Cerebellar cortex (tissue), 1 donor: ENCODE measurements at places on chromosomes 16 and 17.

DNA sequence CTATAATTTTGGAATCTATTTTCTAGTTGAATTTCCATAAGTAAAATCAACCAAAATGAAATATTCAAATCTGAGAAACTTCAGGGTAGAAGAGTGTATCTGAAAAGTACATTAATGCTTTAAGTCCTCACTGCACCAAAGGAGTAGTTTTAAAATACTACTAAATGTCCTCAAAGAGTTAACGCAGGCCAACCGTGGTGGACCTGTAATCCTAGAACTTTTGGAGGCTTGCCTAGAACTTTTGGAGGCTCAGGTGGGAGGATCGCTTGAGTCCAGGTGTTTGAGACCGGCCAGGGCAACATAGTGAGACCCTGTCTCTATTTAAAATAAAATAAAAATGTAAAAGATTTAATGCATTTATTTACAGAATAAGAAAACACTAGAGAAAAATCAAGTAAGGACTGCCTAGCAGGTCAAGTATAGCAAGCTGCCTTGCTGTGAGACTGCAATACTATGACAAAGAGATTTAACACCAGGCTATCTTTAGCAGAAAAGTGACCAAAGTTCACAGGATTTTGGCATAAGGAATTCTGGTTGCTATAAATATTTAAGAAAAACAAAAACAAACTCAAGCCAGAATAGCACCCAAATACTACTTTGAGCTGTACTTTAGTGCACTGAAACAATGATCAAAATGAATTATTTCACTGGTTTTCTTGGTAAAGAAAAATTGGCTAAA, 41.0 kb downstream of the CHCT1 start:
- DNase-seq, result no peak

- no peak for DNase-seq
These were observed 115.3 kb downstream of the SLC39A11 start for GRCh38 chr17:72976971-72977770.

DNA sequence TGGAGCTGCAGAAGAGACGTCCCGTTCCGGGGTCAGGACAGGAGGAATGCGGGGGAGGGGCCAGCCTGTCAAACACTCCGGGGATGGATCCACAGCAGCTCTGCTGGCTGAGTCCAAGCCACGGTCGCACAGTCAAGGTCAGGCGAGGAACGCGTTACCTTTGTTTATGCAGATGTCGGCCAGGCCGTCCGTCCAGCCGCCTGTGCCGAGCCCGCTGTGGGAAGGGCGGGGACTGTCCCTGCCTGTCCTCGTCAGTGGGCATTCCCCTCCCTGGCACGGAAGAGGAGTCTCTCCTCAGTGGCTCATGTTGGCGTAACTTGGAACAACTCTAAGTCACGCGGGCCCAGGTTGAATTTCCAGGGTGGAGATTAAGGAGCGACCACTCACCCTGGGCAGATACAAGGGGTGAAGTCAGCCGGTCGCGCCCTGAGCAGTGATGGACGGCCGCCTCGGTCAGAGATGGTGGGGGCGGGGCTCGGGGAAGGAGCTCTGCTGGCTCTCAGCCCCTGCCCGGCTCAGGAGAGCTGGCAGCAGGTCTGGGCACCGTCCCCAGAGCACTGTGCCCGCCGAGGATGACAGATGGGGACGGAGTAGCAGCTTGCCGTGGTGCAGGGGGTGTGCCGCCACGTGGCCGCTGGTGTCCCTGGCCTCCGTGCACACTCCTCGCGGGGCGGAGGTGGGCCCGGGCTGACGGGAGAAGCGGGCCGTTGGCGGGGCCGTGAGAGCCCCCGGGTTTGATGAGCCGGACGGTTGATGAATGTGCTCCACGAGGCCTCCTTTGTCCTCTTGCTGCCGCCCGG, 7.3 kb downstream of the CACNA1H start:
- peak; percentile 93 for DNase-seq

GRCh38 chr17:19378416-19379360, at the start of gene MAPK7:
Gene MAPK7, plus strand, starts transcription at chr17:19378498. Its CDS starts 403 bp downstream, at chr17:19378901.
- no peak for DNase-seq

DNA sequence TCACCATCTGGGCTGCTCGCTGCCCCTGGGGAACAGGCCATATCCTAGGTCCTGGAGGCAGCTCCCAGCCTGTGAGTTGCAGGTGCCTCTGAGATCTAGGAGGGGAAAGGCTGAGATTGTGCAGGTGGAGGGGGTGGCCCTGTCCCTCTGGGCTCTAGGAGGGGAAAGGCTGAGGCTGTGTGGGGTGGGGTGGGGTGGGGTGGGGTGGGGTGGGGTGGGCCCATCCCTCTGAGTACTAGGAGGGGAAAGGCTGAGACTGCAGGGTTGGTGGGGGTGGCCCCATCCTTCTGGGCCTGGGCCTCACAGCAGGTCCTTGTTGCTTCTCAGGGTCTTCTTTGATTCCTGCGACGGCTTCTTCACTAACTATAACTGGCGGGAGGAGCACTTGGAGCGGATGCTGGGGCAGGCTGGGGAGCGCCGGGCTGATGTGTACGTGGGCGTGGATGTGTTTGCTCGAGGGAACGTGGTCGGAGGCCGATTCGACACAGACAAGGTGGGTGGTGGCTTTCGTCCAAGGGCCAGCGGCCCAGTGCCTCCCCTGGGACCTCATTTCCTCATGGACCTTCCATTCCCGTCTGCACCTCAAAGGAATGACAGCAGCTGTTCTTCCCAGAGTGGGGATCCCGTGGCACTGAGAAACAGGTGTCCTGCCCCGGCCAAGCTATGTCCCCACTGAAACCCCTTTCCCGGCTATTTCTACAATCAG, 7.1 kb downstream of the ENGASE start:
- DNase-seq, result no peak

GRCh38 chr17:49717371-49717861, 9.7 kb upstream of the SLC35B1 start:
- DNase-seq, result peak; percentile 96

DNA sequence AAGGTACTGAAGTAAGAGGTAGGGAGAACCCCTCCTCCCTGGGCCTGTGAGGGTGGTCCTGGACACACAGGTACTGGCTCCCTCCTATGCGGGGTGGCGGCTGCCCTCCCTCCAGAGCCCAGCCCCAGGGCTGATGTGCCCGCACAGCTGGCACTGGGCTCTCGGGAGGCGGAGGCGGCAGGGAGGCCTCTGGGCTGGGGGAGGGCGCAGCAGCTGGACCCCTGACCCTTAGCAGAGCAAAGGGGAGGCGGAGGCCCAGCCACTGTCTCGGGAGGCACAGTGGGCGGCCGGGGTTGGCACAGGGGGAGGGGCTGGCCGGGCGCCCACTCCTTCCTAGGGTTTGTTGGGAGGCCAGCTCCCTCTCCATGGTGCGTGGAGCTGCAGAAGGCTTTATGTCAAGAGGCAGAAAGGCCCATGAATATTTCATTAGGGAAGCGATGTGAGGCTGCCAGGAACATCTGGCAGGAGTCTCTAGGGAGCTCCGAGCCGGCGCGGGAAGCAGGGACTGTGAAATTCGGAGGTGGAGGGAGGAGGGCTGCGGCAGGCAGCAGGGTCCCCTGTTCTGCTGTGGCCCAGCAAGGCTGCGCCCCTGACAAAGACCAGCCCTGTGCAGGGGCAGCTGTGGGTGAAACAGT, 44.1 kb upstream of the ACSF3 start:
- DNase-seq, result no peak

- peak; percentile 94 for DNase-seq
These were observed 80.9 kb downstream of the ARHGAP23 start for GRCh38 chr17:38508954-38509771.

GRCh38 chr16:17470908-17471718, at the start of gene XYLT1:
Gene XYLT1, minus strand, starts transcription at chr16:17470960. Its CDS starts 164 bp downstream, at chr16:17470796.
- DNase-seq, result no peak

- peak; percentile 17 for DNase-seq
These were observed 702.6 kb upstream of the CDH8 start for GRCh38 chr16:62738666-62739460.

- DNase-seq, result no peak
These were observed 83.8 kb downstream of the FOXL1 start for GRCh38 chr16:86662195-86662594.

DNA sequence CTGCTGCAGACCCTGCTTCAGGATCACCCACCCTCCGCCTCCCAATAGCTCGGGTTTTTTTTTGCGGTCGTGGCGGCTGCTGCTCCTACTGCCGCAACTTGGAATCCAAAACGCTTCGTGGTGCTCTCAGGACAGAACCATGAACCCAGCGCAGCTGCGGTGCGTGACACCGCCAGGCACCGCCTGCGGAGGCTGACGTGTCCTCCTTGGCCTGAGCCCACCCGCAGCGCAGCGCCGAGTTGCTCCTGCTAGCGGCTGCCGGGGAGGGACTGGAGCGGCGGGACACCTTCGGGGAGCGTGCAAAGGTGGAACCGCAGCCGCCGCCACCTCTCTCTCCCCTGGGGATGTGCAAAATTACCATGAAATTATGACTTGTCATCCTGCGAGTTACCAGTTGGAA, 1893.0 kb downstream of the TP53TG3F start:
- no peak for DNase-seq

- DNase-seq, result no peak
These were observed 11.5 kb upstream of the ZNF747 start for GRCh38 chr16:30546115-30546514.

DNA sequence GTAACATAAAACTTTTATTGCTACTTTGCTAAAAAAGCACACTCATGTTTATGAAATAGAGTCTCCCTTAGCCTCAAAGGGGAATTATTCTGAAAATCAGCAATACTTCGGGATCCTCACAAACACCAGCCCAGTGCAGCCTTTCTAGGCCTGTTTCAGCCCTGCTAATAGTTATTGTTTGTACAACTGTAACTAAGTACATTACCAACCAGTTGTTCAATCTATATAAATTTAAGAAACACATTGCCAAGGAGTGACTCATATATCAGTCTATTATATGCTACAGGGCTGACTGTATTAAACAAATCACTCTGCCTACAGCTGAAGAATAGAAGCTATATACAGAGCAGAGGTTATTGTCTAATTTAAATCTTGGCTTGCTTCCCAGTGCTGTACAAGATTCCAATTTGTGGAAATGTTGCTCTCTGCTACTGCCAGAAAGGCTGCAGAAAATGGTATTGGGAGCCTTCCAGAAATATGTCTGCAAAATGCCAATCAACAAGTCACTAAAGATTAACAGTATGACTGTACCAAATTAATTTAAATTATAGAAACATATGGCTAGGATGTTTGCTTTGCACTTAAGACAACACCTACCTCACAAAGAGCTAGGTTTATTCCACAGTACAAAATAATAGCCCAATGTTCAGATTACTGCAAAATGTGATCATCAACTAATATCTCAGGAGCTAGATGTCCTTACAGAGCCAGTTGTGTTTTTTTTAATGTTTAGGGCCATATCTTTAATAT, 49.7 kb downstream of the TOX3 start:
- no peak for DNase-seq

DNA sequence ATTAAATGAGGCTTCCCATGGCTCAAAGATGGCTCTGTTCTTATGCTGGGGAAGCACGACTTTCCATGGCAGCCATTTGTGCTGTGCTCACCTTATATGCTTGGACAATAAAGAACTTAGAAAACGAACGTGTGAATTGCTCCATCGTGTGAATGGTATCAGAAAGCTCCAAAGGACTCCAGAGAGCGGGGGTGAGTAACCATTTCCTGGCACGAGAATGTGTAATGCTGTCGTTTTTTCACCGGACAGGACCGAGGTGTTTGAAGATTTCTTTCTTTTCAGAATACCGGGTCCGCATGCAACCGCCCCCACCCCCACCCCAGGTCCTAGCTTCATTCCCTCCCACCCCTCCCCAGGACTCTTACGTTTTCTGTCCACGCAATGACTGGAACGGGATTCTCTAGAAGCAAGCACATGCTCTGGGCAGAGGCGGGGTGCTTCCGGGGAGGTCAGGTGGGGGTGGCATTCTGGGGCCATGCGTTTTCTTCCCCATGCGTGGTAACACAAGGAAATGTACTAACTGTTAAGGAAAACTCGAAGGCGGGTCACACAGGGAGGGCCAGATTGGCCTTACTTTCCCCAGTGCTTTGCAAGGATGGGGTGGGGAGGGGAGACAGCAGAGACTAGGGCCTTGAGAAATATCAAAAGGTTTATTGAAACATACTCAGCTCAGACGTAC, 26.2 kb downstream of the GPRC5B start:
- DNase-seq, result no peak

DNA sequence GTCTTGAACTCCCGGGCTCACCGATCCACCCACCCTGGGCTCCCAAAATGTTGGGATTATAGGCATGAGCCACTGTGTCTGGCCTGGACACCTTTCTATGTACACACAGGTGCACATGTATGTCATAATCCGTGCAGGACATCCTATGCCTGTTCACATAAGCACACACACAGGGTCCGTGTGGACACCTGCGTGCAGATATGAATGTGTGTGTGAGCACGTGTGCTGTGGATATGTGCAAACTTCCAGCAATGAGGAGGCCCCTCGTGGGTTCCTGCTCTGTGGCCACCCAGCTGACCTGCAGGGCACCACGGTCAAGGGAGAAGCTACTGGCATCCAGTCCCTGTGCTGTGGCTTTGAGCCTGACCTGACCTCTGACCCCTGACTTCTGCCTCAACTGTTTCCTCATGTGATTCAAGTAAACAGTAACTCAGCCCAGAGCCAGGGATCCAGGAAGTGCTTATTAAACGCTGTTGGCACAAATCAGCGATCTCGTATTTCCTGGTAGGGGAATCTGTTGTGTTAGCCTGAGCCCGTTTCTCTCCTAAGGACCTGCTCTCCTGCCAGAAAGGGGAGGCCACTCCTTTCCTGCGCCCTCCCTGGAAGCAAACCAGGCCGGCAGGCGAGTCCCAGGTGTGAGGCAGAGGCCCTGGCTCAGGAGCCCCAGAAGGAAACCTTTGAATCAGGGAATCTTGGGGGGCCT, 6.5 kb downstream of the CPNE7 start:
- DNase-seq, result no peak

- DNase-seq, result no peak
These were observed 26.5 kb downstream of the NKD1 start for GRCh38 chr16:50574745-50575136.

- DNase-seq, result peak; percentile 20
These were observed 825 bp downstream of the BLMH start for GRCh38 chr17:30290696-30291542.

DNA sequence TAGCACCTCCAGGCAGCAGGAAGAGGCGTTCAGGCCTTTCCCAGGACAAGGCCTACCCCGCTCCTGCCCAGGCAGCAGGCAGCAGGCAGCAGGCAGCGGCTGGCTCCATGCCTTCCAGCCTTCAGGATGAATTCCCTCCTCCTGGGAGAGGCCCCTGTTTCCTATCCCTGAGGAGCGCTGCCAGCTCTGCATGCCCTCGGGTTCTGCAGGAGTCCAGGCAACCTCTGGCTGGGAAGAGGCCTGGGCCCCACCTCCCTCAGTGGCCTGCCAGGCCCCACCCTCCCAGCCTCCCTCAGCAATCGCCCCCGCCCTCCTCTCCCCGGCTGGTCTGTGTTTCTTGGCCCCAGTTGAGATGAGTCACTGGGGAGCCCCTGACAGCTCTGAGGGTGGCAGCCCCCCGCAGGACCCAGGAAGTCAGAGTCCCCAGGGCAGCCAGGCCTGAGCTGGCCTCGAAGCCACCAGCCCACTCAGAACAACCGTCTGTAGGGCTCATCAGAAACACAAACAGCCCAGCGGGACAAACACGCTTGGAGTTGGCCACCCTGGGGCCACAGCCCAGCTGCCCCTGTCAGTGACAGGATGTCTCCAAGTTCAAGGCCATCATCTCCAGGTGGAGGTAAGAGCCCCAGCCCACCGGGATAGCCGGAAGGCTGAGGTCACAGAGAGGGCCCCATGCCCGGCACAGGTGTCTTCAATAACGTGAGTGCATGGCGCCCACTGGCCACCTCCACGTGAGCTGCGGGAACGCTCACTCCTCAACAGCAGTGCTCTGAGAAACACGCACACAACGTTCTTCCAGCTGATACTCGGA, 39.5 kb upstream of the CIBAR2 start:
- peak; percentile 71 for DNase-seq

GRCh38 chr16:58127033-58127556, 2.1 kb downstream of the CFAP20 start:
- DNase-seq, result peak; percentile 30
